ENCODE measurements at places on chromosomes 3 and 15.

- no peak for DNase-seq
Measured at GRCh38 chr3:149489060-149489690, 14.7 kb downstream of the TM4SF4 start.

DNA sequence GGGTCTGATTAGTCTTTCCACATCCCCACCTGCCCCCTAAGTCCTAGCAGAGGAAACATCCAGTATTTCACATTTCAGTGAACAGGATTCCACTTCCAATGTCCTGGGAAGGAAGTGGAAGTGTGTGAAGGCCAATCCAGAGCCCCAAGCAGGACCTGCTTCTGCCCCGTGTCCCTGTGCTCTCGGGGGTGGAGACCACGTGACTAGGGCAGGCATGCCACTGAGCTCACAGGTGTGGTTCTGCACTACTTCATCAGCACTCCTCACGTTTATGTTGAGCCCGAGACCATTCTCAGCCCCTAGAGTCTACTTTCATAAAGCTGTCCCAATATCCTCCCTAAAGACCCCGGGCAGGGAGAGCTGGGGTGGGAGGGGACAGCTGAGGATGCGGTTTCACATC is 84.3 kb downstream of the RAB11A start:
- no peak for DNase-seq

- DNase-seq = no peak
Measured at GRCh38 chr3:194852831-194853508, 167.3 kb downstream of the FAM43A start.

- DNase-seq = no peak
Measured at GRCh38 chr15:100114571-100114970, 227.2 kb downstream of the ADAMTS17 start.

DNA sequence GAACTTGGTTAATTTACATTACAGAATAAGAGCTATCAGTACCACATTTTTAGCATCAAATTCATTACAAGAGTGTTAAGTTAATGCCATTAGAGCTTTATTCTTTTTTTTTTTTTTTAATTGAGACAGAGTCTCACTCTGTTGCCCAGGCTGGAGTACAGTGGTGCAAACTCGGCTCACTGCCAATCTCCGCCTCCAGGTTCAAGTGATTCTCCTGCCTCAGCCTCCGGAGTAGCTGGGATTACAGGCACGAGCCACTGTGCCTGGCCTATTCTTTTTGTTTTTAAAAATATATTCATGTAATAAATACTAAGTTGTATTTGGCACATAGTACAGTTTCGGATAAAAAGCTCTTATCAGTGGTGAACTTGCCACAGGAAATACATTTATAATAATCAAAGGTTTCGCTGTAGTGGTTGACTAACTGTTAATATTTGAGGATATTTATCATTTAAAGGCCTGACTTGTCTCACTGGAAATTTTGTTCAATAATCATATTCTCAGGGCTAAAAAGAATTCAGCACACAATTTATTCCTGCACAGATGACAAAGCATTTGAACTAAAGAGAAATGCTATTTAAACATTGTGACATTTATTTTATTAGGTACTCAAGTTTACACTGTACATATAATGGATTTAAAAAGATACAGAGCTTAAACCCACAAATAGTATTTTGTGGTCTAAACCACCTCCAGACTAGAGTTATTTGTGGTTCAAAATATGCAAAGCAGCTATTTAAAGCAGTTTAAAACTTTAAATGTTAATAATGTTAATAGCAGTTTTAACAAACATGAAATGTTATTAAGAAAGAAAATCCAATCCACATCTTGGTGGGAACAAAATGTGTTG is 6.1 kb upstream of the LEKR1 start:
- DNase-seq = no peak

- DNase-seq = no peak
Measured at GRCh38 chr3:71146673-71147072, 436.9 kb downstream of the FOXP1 start.

DNA sequence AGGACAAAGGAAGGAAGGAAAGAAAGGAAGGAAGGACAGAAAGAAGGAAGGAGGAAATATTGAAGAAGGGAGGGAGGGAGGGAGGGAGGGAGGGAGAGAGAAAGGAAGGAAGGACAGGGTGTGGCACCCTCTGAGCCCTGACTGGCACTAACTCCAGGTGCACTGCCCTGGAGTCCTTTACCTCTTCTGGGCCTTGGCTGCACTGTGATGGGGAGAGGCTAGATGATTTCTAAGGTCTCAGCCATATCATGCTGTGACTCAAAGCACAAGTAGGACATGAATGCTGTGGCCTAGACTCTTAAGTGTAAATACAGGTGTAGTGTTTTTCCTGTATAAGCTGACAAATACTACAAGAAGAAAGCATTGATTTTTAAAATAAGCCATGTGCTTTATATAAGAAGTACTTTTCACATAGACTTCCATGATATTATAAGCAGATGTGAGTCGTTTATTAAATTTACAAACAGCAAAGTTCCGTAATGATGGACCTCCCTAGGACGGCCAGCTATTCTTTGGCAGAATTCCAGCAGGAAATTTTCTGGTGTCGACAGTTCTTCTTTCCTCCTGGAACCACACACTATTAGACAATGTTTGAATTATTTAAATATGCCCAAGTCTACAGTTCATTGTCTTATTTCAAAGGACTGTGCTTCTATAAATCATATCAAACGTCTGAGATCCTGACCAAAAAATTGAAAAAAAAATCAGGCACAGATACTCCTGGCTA is 213.8 kb upstream of the C2CD4B start:
- no peak for DNase-seq

- no peak for DNase-seq
Measured at GRCh38 chr15:59300618-59301139, 72.0 kb downstream of the MYO1E start.

DNA sequence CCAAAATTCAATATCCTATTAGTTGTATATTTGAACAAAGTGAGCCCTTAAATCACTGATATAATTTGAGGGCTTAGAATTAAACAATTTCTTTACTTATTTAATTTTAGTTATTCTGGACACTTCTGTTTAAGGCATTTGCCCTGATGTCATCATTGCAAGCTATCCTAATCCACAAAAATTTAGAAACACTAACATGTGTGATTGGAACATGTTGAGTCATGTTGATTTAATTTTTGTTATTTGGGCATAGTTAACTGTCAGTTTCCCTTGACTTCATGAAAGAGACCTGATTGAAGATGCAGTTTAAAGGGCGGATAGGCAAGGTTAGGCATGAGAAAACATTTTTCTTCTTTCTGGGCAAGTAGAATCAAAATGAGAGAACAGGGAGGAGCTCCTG is 682.6 kb downstream of the ROBO1 start:
- no peak for DNase-seq

DNA sequence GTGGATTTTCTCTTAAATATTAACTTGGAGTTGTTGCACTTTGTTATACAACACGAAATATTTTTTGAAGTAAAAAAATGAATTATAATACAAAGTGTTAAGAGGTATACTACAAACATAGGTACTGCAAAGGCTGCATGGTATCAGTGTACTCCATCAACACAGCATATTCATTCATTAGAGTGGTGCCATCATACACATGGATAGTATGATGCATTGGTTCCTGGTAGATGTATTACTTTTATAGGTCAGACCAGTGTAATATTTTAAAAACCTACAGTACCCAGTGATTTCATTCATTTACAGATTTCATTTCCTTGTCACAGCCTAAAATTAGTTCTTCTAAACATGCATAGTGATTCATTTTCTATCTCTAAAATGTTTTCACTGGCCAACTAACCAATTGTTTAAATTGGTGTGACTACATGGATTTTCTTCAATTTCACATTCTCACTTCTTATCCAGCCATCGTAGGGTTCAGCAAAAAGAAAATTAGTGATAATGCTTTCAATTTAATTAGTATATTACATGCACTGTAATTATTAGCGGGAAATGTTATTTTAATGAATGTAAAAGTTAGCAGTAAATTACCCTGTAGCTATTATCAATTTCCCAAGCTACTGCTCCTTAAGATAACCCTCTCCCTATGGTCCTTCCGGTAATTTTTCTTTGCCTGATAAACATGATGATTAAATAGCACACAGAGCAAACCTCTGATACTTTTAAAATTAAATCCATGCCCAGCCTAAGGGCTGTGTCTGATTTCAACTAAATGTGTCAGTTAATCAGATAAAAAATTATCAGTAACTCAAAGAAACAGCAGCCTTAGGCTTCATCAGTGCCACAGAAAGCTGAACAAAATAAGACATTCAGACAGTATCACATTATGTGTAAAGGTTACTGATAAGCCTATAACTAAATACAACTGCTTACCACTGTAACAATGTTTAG is 68.4 kb downstream of the DPH6 start:
- no peak for DNase-seq

DNA sequence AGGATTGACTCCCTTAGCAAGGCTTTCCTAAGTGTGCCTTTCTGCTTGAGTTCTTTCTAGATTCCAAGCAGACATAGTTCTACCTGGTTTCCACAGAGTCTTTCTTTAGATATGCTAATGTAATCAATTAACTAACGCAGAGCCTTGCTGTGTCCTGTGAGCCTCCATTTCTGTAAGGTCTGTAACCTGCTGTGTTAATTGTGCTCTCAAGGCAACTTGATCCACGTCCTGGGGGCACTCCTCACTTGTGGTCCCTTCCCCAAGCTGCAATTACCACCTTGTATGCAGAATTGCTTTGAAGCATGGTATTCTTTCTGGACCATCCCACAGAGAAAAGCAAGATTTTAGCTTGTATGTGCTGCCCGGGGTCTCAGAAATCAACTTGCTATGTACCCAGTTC is 29.5 kb upstream of the THSD4 start:
- DNase-seq = no peak

GRCh38 chr15:27222479-27222878 is 251.5 kb downstream of the GABRG3 start:
- DNase-seq = no peak

GRCh38 chr3:33716227-33716626 is 1.8 kb downstream of the CLASP2 start:
- no peak for DNase-seq

DNA sequence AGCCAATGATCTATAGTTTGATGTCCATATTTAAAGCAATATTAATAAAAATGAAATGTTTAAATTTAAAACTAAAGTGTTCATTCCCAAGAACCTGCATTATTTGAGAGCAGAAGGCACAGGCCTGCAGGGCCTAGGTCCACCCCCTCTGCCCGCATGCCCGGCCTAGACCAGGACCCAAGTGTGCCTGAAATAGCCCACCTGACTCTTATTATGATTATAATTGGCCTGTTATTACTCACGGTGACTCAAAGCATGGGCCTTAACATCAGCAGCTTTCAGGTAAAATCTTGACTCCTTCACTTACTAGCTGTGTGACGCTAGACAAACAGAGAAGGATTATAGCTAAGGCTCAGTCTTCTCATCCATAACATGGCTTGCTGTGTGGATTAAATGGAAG is 128.8 kb downstream of the PLCL2 start:
- no peak for DNase-seq

DNA sequence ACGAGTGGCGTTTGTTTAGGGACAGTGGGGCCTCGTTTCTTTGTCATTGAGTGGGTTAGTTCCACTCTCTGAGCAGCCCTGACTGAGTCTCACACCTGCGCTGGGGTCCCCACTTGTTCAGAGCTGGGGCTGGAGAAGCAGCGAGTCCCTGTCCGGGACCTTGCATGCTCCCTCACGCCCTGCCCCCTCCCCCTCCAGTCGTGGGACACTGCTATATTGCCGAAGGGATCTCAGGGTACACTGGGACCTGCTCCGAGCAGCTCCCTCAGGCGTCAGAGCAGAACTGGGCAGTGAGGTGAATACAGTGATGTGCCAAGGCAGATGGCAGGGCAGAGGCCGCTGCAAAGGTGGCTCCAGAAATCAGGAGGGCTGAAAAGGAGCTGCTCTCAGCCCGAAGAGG is 59.9 kb upstream of the KLF13 start:
- DNase-seq = no peak

- no peak for DNase-seq
Measured at GRCh38 chr3:36542186-36542585, 161.9 kb downstream of the STAC start.

DNA sequence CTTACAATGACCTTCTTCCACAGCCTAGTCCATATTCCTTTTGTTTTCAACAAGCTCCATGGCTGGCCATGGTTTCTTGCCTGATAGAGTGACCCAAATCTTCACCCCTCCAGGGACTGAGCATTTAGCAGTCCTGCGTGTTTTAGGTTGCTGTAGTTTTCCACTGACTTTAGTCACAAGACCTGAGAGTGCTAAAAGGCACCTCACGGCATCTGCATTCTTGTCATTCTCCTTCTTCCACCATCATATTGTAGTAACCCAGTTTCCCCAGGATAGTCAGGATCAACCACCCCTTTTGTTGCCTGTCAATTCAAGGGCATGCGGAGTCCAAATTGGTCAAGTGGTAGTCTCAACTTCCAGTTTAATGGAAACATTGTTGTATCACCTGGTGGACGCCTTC is 20.8 kb downstream of the HTR3C start:
- DNase-seq = no peak

DNA sequence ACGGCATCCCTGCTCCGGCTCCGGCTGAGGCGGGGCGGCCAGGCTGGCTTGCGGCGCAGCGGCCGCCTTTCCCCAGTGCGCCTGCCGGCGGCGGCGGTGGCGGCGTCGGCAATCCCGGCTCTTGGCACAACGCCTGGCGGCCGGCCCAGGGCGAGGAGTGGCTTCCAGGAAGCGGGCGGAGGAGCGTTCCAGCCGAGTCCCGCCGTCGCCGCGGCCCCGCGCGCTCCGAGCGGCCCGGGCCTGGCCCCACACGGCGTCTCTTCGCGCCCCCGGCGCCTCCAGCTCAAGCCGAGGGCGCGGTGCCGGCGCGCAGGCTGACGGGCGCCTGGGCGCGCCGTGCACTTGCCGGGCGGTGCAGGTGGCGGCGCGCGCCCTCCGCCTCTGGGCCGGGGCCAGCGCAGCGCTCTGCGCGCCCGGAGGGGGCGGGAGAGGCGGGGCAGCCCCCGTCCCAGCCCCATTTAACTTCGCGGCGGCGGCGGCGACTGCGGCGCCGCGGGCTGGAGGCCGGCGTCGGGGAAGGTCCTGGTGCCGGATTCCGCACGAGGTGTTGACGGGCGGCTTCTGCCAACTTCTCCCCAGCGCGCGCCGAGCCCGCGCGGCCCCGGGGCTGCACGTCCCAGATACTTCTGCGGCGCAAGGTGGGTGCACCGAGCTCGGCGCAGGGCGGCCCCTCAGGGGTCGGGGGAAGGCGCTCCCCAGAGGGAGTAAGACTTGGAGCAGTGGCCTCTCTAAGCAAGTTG is at the start of gene ADAMTSL3:
Gene ADAMTSL3 (plus strand): TSS at position 485 of the 740 bp plus-strand sequence. CDS start 1,639 bp downstream, outside the sequence.
- no peak for DNase-seq
